ENCODE measurements at places on chromosomes 4 and X.

DNA sequence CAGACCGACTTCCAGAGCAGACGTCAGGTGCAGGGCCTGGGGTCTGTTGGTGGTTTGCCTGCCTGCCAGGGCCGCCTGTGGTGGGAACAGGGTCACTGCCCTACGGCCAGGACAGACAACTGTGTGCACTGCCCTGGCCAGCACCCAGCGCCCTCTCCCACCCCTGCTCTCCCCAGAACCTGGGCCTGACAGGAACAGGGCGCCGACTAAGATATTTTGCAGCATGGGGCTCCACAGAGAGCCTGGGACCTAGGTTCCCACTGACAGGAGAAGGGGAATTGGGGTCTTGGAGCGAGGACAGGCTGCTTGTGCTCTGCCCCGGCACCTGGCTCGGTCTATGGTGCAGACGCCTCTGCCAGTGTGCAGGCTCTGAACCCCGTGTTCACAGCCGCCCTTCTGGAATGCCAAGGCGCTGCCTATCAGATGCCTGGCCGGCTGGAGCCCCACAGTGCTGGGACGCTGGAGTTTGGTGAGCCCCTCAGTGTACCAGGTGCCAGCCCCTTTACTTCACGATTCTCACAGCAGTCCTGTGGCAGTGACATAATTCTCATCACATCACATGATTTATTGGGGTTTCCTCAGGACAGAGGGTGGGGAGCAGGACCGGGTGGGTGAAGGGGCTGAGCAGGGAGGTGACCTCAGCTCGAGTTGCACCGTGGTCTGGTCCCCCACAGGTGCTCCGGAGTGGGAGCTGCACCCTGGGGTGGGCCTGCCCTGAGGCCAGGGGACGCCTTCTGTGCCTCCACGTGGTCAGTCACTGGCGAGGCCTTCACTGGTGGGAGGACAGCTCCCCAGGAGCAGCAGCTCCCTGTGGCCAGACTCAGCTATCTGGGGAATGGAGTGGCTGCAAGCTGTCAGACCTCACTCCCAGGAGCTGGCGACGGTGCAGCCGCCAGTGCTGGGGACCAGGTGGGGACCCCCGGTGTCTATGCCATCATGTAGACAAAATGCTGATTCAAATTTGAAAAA, 113.8 kb upstream of the LRPAP1 start:
- DNase-seq, result no peak

- no peak for DNase-seq
Measured at GRCh38 chr4:86393749-86394148, 33.9 kb upstream of the MAPK10 start.

DNA sequence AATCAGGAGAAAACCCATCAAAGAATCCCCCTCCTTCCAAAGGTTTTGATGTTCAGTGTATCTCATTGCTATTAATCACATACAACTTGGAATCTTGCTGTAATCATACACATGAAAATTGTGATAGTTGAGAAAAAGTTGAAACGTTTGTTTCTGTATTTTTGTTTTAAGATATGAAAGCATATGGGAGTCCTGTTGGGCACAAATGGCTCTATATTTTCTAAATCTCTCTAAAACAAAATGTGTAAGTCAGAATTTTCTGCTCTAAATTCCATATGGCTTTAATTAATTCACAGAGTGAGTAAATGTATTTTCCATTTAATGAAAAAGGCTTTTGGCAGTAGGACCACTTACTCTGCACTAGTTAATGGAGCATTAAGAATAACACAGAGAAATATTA, 140.2 kb downstream of the MOSPD2 start:
- DNase-seq, result no peak

DNA sequence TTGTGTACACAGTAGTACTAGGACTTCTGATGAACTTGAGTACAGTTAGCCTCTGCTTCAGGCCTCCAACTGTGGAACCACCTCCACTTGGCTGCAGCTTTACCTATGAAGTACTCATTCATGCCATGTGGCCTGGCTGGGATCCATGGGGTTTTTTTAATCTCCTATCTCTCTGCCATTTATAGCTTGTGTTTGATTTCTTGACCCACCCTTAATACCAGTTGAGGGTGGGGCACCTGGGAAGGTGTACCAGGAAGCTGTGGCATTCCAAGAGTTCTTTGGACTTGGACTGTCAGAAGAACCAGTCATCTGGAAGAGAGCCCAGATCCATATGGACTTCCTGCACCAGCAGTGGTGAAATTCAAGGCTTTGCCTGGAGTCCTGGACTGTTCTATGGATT, 230.1 kb downstream of the SHROOM3 start:
- DNase-seq, result no peak

GRCh38 chr4:143654571-143654970, 45.9 kb downstream of the FREM3 start:
- no peak for DNase-seq

GRCh38 chr4:53805291-53805690, 214.0 kb upstream of the LNX1 start:
- DNase-seq, result no peak

DNA sequence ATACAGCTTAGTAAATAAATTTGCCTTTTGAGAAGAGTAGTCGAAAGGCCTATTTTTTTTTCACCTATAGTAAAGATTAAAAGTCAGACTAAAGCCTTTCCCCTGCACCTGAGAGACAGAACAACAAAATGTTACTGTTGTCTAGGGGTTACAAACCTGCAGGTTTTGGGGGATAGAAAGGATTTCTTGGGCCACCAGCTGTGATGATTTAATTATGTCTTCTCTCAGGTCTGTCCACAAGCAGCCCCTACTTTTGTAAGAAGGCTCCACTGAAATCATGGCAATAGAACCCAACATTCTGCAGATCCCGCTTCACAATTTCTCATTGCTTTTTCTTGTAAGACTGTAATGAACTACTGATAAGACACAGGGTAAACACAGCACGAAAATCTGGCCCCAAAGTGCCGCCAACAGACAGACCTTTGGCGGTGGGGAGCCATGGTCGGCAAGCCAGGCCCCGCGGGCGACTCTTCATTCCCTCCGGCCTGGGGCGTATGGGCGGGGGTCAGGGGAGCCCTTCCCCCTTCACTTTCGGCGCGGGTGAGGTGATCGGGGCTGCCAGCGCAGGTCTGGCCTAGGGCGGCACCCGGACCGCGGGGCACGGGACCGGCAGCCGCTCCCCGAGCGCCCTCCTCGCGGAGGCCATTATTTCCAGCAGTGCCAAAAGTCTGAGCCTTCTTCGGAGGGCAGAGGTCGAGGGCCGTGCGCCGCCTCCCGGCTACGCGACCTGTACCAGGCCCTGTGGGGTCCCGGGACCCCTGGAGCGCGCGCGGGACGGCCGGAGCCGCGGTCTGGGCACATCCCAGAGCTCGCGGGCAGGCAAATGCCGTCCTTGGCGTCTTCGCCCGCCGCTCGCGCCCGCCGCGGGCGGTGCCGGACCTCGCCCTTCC, 812 bp upstream of the KDM6A start:
- peak; percentile 64 for DNase-seq

DNA sequence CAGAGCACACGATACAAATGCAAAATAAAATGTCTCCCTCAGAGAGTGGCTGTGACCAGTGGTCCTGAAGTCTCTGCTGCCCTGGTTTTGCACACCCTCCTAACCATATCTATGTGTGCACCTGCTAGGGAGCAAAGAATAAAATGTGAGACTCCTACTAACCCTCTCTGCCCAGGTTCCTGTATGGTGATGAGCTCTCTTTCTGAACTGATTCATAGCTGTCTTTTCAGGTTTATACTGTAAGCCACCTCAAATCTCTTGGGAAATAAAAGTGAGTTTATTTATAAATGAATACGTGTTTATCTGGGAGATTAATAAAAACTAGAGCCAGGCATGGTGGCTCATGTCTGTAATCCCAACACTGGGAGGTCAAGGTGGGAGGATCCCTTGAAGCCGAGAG, 126.0 kb upstream of the RBPJ start:
- no peak for DNase-seq

- DNase-seq, result no peak
Measured at GRCh38 chr4:42172921-42173320, 20.5 kb upstream of the BEND4 start.

- DNase-seq, result no peak
Measured at GRCh38 chr4:101850698-101851097, 60.2 kb downstream of the BANK1 start.

DNA sequence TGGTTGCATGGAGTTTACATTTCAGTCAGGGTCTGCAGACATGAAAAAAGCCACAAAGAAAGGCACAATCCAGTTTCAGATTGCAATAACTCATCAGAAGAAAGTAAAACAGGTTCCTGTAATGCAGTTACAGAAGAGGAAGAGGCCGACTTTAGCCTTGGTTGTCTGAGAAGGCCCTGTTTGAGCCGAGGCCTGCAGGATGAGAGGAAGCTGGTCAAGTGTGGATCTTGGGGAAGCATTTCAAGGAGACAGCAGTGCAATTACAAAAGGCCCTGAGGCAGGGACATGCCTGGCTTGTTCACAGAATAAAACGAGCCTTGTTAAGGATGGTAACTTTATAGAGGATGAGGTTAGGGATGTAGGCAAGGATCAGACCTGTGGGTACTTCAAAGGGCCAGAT, 62.4 kb downstream of the AFF2 start:
- no peak for DNase-seq

DNA sequence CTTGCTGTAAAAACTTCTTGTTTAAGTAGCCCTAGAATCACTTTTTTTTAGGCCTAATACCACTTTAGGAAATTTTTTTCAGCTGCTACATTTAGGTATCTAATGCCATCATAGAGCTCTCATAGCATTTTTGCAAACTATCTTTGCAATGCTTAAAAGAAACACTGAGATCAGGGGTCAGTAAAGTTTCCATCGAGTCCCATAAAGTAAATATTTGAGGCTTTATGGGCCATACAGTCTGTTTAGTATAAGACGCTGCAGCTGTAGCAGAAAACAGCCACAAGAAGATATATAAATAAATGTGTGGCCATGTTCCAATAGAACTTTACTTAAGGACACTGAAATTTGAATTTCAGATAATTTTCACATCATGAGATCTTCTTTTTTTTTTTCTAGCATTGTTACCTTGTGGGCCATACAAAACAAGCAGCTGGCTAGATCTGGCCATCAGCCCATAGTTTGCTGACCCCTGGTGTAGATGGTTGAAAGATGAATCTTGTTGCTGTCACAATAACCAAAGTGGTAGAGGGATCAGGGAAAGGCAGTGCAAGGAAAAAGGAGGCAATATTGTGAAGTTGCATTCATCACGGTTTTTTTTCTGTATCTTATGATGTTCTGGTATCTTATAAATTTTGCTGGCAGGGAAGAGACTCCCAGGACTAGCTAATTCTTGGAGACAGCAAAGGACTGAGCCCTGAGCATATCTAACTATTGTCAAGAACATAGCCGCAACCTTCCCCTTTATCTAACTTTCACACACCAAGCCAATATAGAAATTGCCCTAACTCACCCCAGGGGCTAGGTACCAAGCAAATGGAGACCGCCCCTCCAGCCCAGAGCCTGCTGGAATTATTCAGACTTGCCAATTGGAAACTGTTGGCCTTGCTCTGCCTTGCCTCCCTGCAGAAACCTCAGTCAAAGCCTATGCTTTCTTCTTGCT, 46.6 kb downstream of the RASGEF1B start:
- DNase-seq, result no peak

DNA sequence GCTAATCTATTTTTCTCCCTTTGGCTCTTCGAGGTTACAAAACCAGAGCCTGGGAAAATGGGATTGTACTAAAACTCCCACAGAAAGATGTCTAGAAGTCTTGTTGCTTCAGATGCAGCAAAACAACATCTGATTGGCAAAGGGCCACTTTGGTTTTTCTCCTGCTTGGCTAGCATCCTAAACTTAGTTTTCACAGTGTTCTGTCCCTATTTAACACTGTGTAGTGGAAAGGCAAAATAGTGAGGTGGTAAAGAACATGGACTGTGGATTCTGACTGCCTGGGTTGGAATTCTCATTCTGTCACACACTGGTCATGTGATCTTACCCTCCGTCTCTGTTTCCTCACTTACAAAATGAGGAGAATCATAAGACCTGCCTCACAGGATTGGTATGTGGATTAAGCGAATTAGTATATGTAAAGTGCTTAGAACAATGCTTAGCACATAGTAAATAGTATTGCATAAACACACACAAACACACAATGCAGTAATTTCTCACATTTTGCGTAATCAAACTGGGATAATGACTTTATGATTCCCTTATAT, 23.5 kb downstream of the TIGD2 start:
- no peak for DNase-seq

DNA sequence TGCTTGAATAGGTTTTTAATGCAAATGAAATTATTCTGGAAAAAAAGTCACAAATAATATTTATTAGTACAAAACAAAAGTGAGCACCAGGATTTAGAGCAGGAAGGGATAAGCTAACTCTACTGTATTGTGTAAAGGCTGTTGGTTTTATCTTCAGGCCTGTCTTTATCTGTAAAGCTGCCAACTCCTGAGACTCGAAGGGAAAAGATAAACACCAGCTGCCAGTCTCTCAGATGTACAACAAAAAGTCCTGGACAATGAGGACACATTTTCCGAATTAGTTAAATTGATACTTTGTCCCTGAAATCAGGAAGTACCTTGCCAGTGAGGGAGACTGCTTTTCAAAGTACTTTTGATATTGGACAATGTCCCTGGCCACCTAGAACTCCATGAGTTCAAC, 8.8 kb downstream of the DDX60 start:
- no peak for DNase-seq

DNA sequence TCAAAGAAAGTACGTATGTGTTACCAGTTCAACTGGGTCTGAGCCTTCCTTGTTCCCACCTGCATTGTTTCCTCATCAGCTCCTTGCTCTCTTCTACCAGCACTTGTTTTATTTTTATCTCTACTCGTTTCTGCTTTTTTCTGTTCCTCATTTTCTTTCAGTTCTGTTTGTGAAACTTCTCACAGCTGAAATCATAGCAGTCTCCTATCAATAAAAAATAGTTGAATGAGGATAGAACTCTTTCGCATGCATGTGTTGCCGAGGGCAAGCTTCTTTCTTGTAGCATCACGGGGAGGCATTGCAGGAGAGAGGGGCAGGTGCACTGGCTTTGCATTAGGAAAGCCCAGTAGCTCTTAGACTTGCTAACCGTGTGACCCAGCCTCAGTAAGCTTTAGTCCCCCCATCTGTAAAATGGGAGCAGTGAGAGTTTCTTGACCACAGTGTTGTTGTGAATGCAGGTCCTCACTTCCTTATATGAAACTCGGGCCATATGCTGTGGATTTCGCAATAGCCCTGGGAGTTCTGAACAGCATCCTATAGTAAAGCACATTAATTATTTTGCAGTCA, 24.7 kb downstream of the OFD1 start:
- peak; percentile 52 for DNase-seq

DNA sequence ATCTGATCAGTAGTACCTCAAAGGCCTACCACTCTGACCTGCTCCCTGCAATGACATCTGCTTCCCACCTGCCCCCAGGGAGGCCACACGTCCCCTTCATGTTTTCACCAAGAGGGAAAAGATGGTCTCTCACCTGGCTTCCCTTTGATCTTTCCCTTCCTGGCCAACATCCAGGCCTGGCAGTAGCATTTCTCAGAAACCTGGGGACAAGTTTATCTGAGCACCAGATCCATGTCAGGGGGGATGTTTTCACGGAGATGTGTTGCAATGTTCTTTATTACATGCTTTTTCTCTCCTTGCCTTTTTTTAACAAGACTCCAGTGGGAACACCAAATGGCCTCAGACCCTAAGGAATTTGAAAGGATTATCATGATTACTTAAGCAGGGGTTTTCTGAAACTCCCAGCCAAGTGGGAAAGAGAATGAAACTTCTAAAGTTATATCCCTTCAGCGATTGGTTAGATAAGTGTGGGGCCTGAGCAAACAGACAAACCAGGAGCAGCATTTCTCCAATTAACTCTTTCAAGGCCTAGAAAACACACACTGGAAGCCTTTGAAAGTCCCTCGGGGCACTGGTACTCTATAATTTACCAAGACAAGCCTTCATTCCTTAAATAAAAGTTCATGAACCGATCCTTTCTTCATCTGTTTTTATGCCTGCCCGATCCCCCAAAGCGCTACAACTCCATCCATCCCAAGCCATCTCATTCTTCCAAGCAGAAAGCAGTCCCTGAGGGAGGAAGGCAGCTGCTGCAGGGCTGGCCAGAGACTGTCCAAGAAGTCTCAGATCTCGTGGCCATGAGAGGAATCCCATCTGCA, 94.1 kb downstream of the BCOR start:
- DNase-seq, result no peak

Measured in KBM-7 (cell line).